NAMALWA (cell line): ENCODE measurements at places on chromosomes 16 and 17.

DNA sequence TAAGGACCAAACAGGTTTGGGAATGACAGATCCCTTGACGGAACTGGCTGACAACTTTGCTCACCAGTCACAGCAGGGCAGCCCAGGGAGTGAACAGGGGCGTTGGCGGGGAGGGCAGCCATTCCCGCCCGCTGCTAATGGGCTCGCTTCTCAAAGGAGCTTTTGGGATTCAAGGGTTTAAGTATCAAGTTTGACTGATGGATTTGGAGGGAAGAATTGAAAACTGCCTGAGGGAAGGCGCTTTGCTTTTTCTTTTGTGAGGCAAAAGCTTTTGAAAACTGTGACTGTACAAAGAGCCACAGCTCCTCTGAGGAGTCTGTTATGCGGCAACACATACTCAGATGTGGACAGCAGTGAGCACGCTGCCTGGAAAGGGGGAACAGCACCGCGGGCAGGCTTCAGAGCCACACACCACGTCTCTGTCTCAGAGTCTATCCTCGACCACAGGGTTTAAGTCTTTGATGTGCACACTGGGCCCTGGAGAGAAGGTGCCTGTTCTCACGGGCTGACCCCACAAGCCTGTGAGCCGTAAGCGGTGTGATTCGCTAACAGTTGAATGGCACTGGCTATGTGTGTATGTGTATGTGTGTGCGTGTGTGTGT lies 79.9 kb upstream of the HSBP1 start:
- no peak for DNase-seq

DNA sequence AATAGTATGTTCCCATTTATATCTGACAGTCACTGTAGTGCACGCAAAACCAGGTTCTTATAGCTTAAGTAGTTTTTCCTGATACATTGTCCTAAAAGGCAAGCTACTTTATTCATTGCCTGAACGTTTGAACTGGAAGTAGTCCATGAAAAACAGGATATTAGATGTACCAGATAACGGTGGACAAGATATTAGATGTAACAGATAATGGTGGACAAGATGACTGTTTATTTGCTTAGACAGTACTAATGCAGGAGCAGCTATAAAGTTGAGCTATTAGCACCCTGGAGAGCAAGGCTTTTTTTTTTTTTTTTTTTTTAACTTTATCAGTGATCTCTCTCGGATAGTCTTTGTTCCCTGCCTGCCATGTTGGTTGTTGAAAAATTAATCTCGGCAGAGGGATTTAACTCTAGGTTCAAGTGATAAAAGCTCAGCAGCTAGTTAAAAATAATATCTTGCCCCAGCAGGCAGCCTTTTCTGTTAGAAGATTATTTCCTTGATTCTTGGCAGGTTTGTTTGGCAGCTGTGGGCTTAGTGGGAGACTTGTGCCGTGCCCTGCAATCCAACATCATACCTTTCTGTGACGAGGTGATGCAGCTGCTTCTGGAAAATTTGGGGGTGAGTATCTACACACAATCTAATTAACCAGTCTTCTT lies 17.3 kb upstream of the TBKBP1 start:
- DNase-seq, result no peak

DNA sequence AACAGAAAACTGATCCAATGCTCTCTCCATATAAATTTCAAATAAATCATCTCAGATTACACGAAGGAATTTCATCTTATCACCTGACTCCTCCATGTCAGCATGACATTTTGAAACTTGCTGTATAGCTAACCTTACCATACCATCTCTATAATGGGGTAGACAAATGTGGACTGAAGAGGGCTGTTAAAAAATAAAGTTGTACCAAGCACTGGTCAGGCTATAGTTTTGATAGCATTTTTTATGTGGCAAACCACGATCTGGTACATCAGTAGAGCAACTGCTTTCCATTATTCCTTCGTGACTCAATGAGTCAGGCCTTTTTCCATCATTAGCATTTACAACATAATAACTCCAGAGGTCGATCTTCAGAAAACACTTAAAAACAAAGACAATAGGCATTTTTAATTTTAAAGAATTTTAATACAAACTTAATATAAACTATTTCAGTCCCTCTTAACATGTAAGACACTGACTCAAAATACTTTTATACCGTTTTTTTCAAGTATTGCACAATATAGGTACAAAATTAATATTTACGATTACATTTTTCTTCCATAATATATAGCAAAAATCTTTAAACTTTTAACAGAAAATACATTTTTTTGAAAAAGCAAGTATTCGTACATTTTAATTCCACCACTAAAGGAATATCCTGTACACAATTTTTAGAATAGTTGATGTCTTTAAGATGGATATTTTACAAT lies 4.2 kb downstream of the TOB1 start:
- no peak for DNase-seq

GRCh38 chr16:84117494-84117843 lies 727 bp upstream of the MBTPS1 start:
- DNase-seq, result peak; percentile 44

DNA sequence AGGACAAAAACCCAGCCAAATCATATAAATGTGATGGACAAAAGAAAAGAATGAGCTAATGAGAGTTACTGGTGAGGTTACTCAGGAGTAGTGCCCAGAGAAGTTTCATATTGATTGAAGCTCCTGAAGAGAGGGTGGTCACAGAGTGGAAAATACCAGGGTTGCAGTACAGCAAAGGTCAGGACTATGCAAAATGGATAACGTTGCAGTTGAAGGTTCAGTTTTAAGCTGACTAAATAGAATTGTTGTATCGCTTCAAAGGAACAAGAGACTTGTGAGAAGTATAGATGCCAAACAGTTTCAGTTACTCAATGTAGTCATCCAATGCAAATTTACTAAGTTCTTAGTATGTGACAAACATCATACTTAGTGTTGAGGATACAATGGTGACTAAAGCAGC lies 47.1 kb downstream of the ABCA8 start:
- no peak for DNase-seq

GRCh38 chr17:49659661-49660382 lies 18.1 kb downstream of the SPOP start:
- DNase-seq, result no peak

DNA sequence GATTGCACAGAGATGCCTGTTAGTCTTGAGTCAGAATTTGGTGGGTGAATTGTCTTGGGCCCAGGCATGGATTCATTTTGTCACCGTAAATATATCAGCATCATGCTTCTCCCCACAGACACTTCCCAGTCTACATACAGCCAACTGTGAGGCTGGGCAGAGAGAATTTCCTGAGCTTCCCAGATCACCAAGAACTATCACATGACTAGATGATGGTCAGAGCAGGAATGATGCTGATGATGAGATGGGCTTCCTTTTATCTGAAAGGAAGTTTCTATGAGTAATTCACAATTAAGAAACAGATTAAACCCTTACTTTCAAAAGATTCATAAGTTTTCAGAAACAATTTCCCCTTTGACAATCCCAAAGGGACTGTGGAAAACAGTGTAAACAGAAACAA lies 323 bp upstream of the KRTAP9-9 start:
- DNase-seq, result no peak

DNA sequence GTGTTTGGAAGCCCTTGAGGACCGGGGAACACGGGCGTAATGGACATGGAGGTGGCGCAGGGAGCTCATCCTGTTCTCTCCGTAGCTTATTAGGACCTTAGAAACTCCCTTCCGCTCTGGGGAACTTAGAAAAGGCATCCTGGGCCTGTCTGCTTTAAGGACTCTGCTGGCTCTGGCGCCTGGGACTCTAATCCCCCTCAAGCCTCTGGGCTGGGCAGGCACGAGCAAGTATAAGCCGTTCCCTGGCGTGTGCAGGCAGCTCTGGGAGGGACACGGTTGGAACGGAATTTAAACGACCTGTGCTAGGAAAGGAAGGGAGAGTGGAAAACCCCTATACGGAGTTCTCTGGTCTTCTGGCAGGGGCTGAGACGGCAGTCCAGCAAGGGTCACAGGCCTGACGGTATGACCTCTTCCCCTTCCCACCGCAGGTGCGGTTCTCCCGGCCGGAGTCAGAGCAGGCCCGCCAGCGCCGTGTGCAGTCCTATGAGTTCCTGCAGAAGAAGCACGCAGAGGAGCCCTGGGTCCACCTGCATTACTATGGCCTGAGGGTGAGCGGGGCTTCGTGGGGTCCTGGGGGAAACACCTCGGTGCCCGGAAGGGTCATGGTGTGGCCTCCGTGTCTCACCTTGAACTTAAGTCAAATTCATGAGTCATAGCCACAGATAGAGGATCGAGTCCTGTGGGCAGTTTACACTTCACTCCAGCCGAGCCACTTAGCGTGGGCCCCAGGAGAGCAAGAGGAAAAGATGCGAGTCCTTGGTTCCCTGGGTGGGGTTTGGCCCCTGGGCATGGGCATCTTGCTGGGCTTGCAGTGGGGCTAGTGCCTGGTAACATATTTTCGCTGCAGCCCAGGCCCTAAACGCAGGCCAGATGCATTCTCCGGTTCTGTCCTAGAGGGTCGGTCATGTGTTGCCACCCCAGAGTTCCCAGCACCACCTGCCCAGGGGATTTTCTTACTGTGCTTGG lies 17.7 kb downstream of the POLR3E start:
- DNase-seq, result no peak

DNA sequence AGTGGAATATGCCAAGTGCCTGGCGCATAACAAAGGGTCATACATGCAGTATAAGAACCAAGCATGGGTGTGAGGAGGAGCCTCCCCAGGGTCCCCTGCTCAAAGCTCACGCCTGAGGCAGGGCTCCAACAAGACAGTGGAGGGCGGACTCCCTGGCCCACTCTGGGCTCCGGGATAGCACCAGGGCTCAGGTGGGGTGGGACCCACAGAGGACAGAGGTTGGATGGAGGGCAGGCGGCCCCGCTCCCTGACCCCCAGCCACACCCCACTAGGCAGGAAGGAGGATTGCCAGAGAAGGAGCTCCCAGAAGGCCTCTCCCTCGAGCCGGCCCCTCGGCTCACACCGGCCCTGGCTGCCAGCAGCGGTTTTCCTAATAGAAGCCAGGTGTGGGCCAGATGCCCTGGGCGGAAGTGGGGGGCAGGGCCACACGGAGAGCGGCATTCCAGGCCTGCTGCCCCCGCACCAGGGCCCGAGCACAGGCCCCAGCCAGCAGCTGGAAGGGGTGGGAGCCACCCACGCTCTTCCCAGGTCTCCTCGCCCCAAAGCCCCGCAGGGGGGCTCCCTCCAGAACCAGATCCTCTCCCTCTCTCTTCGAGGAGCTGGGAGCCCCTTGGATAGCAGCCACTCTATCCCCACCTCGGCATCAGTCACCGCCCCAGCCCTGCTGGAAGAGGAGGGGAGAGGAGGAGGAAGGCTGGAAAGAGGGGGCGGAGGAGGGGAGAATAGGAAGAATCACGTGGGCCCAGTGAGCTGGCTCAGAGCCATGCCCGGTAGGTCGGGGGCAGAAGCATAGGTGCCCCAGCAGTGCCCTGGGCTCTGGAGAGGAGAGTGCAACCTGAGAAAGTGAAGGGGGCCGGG lies 21.0 kb downstream of the VASN start:
- DNase-seq, result no peak

GRCh38 chr17:21280081-21280518 lies 4.4 kb upstream of the MAP2K3 start:
- DNase-seq, result peak; percentile 83

DNA sequence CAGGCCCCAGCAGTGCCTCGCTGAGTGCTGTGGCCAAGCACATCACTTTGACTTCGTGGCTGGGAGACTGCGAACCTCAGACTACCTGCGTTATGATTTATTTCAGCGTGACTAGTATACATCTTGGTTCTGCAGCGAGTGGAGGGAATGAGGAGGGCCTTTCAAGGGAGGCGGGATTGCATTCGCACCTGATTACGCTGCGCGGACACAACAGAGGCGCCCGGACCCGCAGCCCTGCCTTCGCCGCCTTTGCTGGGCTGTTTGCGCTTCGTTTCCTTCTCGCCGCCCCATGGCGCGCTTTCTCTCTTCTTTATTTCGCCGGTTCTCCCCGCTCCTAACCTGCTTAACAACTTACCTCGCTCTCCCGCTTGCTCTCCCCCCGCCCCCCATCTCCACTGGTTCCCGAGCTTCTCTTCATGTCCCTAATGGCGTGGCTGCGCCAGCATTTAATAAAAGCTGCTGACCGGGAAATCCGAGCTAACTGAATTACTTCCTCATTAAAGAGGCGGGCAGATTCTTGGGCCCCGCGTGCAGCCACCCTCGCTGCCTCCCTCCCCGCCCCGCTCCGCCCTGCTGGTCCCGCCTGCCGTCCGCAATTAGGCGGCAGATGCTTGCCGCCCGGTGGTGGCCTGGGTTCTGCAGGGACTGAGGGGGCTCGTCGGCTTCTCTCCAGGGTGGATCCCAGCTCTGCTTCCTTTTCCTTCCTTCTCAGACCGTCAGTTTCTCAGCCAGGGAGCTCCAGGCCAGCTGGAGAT lies 257.6 kb upstream of the SDK2 start:
- DNase-seq, result peak; percentile 11

GRCh38 chr17:68863091-68863652 lies 92.0 kb downstream of the ABCA8 start:
- DNase-seq, result peak; percentile 2

- DNase-seq, result no peak
Measured at GRCh38 chr16:65118871-65119270, 3.0 kb downstream of the CDH11 start.

GRCh38 chr17:71983828-71984227 lies 137.0 kb upstream of the SOX9 start:
- no peak for DNase-seq

DNA sequence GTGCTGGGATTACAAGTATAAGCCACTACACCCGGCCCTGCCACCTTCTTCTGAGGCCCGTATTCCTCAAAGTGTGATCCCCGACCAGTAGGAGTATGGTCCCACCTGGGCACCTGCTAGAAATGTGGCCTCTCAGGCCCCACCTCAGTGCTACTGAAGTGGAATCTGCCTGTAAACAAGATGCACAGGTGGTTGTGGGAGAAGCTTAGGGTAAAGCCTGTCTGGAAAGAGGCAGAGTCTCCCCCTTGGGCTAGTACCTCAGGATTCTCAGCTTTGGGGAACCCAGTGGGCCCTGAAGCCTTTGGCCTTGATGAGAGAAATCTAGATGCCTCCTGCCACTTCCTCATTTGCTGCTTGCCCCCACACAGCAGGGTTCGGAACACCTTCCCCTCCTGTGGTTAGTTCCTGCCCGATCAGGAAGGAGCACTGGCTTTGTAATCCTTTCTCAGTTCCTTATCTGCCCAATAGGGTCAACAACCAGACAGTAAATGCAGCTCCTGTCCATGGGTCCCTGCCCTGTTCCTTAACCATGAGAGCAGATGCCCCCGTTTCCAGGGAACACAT lies 25.2 kb downstream of the TK2 start:
- DNase-seq, result peak; percentile 79

- DNase-seq, result no peak
Measured at GRCh38 chr17:46730679-46731078, 87.8 kb downstream of the WNT3 start.

GRCh38 chr17:38572669-38573365 lies 32.9 kb downstream of the SRCIN1 start:
- no peak for DNase-seq

- DNase-seq, result no peak
Measured at GRCh38 chr17:82848022-82848592, 8.3 kb upstream of the ZNF750 start.

GRCh38 chr17:43465049-43465448 lies 18.7 kb upstream of the DHX8 start:
- DNase-seq, result no peak

GRCh38 chr17:65170839-65171238 lies 33.7 kb downstream of the RGS9 start:
- no peak for DNase-seq
